ENCODE measurements at places on chromosomes 7 and 10. TPM values are rescaled to one million over a fixed set of nuclear protein-coding genes. Genes with fewer than 3 reads are reported as not detected.

The LIPJ gene
- not detected for total RNA-seq

The GIMAP7 gene
- 16.9 TPM for total RNA-seq

The AKAP9 gene
- 133 TPM for total RNA-seq

The ATOH7 gene
- not detected for total RNA-seq

The BBS9 gene
- total RNA-seq = 24.3 TPM

The AGR2 gene
- 979 TPM for total RNA-seq

The ARPC1A gene
- 140 TPM for total RNA-seq

The TRIM74 gene
- 2.7 TPM for total RNA-seq

The SPDYE2 gene
- not detected for total RNA-seq

The RPP38 gene
- 15.4 TPM for total RNA-seq

The HNRNPA2B1 gene
- 344 TPM for total RNA-seq

The GPR26 gene
- total RNA-seq = not detected

- no peak for DNase-seq
These were observed 10.6 kb downstream of the CPSF4 start for GRCh38 chr7:99449326-99449725.

DNA sequence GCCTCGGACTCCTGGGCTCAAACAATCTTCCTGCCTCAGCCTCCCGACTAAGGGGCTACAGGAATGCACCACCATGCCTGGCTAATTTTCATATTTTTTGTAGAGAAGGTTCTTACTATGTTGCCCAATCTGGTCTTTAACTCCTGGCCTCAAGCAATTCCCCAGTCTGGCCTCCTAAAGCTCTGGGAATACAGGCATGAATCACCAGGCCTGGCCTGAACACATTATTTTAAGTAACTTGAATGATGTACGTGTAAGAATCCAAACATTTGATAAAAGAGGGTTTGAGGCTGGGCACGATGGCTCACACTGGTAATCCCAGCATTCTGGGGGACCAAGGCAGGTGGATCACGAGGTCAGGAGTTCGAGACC is 13.0 kb upstream of the BAMBI start:
- DNase-seq = no peak

GRCh38 chr10:109403551-109403950 is 519.8 kb downstream of the XPNPEP1 start:
- DNase-seq = no peak

- no peak for DNase-seq
These were observed 72.5 kb upstream of the UCN3 start for GRCh38 chr10:5292196-5292735.

DNA sequence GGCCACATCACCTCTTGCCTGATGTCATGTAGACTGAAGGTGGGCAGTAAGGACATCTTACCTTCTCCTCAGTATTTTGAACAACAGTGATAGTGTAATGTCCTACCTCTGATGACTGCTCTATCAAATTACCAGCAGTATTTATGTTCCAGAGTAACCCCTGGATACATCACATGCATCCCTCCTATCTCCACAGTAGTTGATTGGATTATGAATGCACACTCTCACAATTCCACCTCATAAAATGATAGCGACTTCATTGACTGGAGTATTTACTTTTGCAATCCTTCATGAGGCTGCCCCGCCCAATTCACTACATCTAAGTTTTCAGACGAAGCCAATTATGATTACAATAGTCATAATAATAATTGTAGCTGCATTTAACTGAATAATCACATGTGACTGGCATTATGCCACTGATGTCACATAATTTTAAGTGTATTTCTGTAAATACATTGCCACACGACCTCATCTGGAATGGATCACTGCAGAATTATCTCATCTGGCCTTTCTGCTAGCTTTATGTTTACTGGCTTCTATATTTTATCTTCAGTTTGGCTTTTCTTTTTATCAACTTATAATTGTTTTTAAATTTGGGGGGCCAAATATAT is 268.9 kb downstream of the SLC25A13 start:
- DNase-seq = no peak

GRCh38 chr7:117323851-117324711 is 1.2 kb upstream of the WNT2 start:
- DNase-seq = no peak

DNA sequence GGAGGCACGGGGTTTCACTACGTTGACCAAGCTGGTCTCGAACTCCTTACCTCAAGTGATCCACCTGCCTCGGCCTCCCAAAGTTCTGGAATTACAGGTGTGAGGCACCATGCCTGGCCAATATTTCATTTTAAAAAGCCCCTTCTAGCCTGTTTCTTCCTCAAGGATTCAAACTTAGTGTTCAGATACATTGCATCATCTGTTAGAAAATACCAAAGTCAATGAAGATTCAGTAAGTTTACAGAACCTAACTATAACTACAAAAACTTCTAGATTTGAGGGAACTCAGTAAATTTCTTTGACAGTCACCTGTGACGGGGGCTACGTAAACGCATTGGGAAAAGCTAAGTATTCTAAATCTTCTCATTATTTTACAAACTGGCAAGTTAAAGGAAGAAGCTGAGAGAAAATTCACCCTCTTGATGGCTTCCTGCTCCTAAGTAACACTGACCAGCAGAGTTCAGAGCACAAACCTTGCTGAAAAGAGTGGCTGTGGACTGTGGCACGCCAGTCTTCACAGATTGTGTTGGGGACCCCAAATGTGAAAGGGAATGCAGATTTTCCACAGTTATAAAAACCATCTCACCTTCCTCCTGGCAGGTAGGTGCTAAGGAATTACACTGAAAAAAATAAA is 162.2 kb downstream of the PKD1L1 start:
- no peak for DNase-seq

GRCh38 chr10:6518791-6519429 is 61.2 kb downstream of the PRKCQ start:
- DNase-seq = no peak

GRCh38 chr10:49141541-49142332 is 7.9 kb upstream of the FAM170B start:
- DNase-seq = no peak

GRCh38 chr10:132946-133898 is 2.0 kb upstream of the ZMYND11 start:
- DNase-seq = no peak

- DNase-seq = no peak
These were observed 131.4 kb downstream of the BAMBI start for GRCh38 chr10:28808693-28809092.

- DNase-seq = no peak
These were observed 13.0 kb downstream of the MXI1 start for GRCh38 chr10:110220398-110220797.

DNA sequence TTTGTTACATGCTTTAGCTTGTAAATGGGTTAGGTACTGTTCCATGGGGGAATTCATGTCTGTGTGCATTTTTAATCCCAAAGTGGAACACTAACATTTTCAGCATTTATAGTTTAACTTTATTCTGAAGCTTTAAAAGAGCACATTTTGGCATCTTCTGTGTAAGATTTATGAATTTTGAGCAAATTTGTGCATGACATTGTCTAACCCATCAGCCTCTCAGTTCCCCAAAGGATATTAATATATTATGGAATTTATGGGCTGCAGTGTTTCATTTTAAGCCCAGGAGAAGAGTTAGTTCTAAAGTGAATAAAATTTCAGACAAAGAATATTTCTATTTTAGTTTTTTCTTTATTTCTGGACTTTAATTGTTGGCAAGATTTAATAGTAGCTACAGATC is 421.4 kb downstream of the PLXDC2 start:
- no peak for DNase-seq

DNA sequence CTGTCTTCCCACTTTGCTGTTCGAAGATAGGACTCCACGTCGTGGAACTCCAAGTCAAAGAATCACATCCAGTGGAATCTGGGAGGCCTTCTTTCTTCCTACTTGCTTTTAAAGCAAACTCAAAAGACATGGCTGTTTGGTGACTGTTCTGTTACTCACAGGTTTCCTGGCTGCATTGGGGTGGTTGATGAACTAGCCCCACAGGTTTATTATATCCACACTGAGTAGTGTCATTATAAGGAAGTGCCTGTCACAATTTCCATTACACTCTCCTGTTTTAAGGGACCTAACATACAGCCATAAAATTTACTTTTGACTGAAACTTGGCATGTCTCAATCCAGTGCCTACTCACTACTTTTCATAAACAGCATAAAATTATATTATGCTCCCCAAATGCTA is 287.3 kb upstream of the SP4 start:
- DNase-seq = no peak

- DNase-seq = no peak
These were observed 1.0 kb downstream of the PSMC2 start for GRCh38 chr7:103348452-103348851.

DNA sequence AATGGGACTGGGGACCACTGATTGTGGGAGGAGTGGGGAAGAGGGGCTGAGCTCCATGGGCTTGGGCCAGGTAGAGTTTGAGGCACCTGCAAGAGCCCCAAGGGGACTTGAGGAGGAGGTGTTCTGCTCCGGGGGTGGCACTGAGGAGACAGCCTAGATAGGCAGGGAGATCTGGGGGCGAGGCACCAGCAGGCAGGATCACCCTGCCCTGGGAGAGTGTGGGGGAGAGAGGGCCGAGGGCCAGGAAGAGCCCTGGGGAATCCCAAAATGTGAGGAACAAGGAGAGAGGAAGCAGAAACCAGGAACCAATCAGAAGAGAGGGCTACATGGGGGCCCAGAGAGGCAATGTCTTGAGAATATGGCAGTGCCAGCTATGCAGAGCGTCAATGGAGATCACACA is 34.6 kb downstream of the LEP start:
- no peak for DNase-seq

GRCh38 chr7:155287284-155287935 is 10.3 kb upstream of the INSIG1 start:
- no peak for DNase-seq

DNA sequence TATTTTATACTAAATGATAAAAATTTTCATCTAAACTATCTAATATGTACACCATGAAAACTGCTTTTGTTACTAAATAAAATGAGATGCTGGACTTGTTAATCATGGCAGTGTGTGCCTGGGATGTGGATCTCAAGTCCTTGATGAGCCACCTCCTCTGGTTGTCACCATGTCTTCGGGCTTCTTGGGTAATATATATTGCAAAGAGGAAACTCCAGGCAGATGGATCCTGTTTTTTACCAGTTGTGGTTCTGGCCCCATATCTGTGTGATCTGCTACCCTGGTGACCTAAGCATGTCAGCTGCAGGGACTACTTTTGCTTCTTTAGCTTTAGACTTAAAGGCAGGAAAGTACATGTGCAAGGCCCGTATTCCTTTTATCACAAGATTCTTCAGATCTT is 46.2 kb downstream of the TMEM60 start:
- DNase-seq = no peak

Measured in mucosa of gallbladder (tissue), 1 donor.